ENCODE measurements at places on chromosomes 7 and 10. TPM values are rescaled to one million over a fixed set of nuclear protein-coding genes. Genes with fewer than 3 reads are reported as not detected.

CTTNBP2 gene
- total RNA-seq, result 0.41 TPM

PPP1R3C gene
- total RNA-seq, result 16.8 TPM

PDE6C gene
- total RNA-seq, result not detected

GFRA1 gene
- 12.3 TPM for total RNA-seq

SFRP4 gene
- 4.6 TPM for total RNA-seq

OR13A1 gene
- not detected for total RNA-seq

CCL24 gene
- not detected for total RNA-seq

LARP4B gene
- 41.1 TPM for total RNA-seq

MOGAT3 gene
- not detected for total RNA-seq

ORC5 gene
- 30.1 TPM for total RNA-seq

EGR2 gene
- total RNA-seq, result 0.86 TPM

SOSTDC1 gene
- total RNA-seq, result not detected

CPN1 gene
- 0.16 TPM for total RNA-seq

PAX4 gene
- total RNA-seq, result not detected

FANK1 gene
- 3.2 TPM for total RNA-seq

PIK3CG gene
- total RNA-seq, result not detected

BEND7 gene
- total RNA-seq, result 14.5 TPM

GHITM gene
- total RNA-seq, result 205 TPM

FBXW4 gene
- 25.7 TPM for total RNA-seq

CPXM2 gene
- not detected for total RNA-seq

MMD2 gene
- not detected for total RNA-seq

GSTO2 gene
- total RNA-seq, result 2.2 TPM

LIPK gene
- total RNA-seq, result not detected

TMEM176B gene
- 0.16 TPM for total RNA-seq

WNT16 gene
- not detected for total RNA-seq

RBP3 gene
- not detected for total RNA-seq

NKX1-2 gene
- total RNA-seq, result 0.04 TPM

APBB1IP gene
- total RNA-seq, result 8.5 TPM

PKD2L1 gene
- total RNA-seq, result 0.15 TPM

FAM25C gene
- 2.0 TPM for total RNA-seq

GNAI1 gene
- total RNA-seq, result 39.2 TPM

LRRC17 gene
- 0.10 TPM for total RNA-seq

ADIRF gene
- total RNA-seq, result not detected

HOXA5 gene
- 6.2 TPM for total RNA-seq

PFKP gene
- 485 TPM for total RNA-seq

TEX47 gene
- total RNA-seq, result not detected

CCDC172 gene
- not detected for total RNA-seq

CC2D2B gene
- total RNA-seq, result not detected

XRCC2 gene
- total RNA-seq, result 6.9 TPM

IFIT1B gene
- not detected for total RNA-seq

PODXL gene
- 75.5 TPM for total RNA-seq

PRSS37 gene
- total RNA-seq, result not detected

CHST3 gene
- 42.6 TPM for total RNA-seq

ANKRD1 gene
- total RNA-seq, result 7.0 TPM

CCDC146 gene
- 0.59 TPM for total RNA-seq

HOXA11 gene
- total RNA-seq, result 0.65 TPM

PCLO gene
- 0.91 TPM for total RNA-seq

TAF3 gene
- total RNA-seq, result 8.9 TPM

GDI2 gene
- total RNA-seq, result 213 TPM

TMEM176A gene
- not detected for total RNA-seq

TFPI2 gene
- 271 TPM for total RNA-seq

SLC26A4 gene
- 0.12 TPM for total RNA-seq

PHKG1 gene
- 0.63 TPM for total RNA-seq

TDRD1 gene
- total RNA-seq, result not detected

TLX1 gene
- total RNA-seq, result not detected

POLR2J2 gene
- 0.25 TPM for total RNA-seq

EZH2 gene
- total RNA-seq, result 25.6 TPM

Measured in A549 treated with DMSO at 1 μM for 4 hours (cell line).